Activated T-cell treated with anti-CD3 and anti-CD28 coated beads, Interleukin-2, amount 50 U/mL, for 24 hours (primary cell): ENCODE measurements at places on chromosomes 2 and 18.

- no peak for DNase-seq
Measured at GRCh38 chr2:7559791-7560190, 642.6 kb downstream of the RNF144A start.

DNA sequence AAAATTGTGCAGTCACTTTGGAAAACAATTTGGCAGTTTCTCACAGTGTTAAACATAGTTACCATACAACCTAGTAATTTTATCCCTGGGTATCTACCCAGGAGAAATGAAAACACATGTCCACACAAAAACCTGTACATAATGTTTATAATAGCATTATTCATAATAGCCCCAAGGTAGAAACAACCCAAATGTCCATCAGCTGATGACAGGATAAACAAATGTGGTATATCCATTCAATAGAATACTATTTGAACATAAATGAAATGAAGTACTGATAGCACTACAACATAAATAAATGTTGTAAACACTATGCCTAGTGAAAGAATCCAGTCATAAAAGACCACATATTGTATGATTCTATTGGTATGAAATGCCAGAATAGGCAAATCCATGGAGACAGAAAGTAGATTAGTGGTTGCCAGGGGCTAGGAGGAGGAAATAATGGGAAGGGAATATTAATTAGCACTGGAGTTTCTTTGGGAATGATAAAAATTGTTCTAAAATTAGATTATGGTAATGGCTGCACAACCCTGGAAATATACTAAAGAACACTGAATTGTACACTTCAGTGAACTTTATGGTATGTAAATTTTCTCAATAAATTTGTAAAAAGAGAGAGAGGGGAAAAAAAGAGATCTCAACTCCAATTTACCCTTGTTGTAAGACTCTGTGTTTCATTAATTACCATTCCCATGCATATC is 20.8 kb upstream of the VIT start:
- no peak for DNase-seq

DNA sequence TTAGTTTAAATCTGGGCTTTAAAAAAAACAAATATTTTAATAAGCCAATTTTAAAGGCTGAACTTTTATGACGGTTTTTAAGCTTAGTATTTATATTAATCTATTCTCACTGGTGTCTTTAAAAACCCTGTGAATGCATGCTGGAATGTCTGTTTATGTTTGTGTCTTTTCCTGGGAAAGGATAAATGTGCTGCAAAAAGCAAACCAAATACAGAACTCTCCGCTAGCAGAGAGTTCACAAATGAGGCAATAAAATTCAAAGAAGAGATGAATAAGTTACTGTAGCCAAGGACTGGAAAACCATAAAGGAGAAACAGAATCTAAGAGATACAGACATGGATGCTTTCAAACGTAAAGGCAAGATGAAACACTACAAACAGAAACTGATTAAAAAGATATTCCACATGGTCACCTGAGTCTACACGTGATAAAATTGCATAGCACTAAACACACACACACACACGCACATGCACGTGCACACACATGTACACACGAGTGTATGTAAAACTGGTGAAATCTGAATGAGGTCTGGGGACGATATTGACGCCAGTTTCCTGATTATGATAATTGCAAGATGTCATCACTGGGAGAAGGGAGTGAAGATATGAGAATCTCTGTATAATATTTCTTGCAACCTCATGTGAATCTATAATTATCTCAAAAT is 4.5 kb downstream of the TWIST2 start:
- DNase-seq: no peak

DNA sequence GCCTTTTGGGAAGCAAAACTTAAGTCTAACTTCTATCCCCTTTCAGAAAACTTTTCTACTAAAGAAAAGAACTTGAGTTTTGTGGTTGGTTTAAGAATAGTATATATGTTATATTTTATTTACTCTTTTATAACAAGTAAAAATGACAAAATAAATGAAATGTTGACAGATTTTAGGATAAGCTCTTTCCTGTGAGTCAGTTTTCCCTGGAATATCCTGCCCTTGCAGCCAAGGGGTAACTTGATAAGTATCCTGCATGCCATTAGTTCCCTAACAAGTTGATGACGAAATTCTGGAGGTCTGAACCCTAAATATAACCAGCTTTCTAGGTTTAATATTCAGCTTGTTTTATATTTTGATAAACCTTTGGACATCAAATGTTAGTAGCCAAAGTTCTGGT is 7.3 kb upstream of the HTR2B start:
- no peak for DNase-seq

DNA sequence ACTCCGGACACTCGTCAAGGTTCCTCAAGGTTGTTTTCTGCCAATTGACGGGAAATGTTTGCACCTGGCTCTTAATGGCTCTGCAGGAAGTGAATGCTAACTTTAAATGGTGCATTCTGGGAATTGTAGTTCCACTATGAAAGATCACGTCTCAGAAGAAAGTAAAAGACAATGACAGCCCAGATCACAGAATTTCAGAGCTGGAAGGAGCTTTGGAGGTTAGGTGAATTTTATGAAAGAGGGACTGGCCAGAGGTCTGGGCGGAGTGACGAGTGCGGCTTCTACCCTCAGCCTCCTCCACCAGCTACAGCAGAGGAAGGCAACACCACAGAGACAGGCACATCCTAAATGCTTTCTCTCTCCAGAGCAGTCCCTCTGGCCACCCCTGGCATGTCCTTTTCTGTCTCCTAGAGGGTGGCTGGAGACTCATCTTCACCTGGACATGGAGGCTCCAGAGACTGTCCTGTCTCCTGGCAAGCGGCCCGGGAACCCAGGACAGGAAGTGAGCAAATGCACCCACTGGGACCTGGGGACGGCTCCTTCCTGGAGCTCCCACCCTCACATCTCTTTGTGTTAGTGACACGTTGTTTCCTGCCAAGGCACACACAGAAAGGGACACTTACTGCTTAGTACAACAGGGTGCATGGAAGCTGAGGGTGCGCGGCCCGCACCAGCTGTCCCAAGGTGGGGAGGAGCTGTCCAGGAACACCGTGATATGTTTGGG is 19.4 kb downstream of the THAP4 start:
- DNase-seq: peak; percentile 47

GRCh38 chr2:213627835-213628460 is 343.7 kb downstream of the SPAG16 start:
- DNase-seq: no peak

- peak; percentile 94 for DNase-seq
Measured at GRCh38 chr2:88055371-88056128, at the start of gene KRCC1. KRCC1 (minus strand) TSS chr2:88055783; CDS start chr2:88028563, 27,220 bp downstream.

DNA sequence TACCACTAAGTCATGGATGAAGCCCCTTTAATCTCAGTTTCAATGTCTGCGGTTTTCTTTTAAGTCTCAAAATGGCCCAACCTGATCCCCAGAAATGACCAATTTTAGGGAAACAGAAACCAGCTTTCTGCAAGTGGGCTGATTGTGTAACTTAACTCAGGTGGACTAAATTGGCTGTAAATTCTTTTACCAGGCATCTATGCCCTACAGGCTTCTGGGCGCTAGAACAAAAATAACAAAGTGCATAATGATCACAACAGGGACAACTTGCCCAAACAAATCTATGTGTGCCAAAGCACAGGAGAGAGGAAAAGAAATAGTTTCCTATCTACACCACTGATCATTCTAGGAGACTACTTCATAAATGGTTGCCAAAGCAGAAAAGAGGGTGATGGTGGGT is 112.3 kb upstream of the SETBP1 start:
- no peak for DNase-seq

GRCh38 chr18:48996901-48997463 is 46.2 kb upstream of the SMAD7 start:
- DNase-seq: no peak

GRCh38 chr2:24594283-24594682 is 103.2 kb downstream of the NCOA1 start:
- DNase-seq: no peak

- no peak for DNase-seq
Measured at GRCh38 chr18:48945953-48946217, 4.9 kb downstream of the SMAD7 start.

GRCh38 chr2:206700156-206700555 is 18.0 kb downstream of the DYTN start:
- DNase-seq: no peak
